Left renal cortex interstitium (tissue), 4 donors: ENCODE measurements at places on chromosomes 2 and 18. TPM values are rescaled to one million over a fixed set of nuclear protein-coding genes. Genes with fewer than 3 reads are reported as not detected.

DNA sequence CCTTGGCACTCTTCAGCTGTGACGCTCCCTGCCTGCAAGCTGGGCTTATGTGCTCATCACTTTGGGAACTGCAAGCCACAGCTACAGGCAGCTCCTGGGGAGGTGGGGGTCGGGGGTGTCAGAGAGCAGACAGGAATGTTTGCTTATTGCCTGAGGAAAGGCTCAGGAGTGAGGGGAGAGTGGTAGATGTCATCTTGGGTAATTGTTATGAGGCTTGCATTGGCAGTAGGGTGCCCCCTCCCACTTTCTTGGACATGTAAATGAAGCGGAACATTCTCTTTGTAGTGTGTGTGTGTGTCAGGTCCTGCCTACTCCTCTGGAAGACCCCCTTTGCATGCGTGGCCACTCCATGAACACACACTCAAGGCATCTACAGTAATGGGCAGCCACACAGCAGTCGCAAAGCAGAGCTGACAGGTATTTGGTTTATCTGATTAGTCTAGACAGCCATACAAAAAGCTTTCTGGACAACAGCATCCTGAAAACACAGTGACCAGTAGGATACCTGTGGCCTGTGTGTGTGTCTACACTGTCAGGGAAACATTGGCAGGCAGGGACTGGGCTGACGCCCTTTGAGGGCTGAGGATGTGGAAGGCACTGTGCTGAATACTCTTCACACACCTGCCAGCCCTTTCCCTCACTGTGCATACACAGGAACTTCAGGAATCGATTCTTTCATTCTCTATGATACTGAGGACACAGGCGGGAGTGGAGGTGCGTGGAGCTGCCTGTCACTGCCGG is 17.1 kb upstream of the MC2R start:
- no peak for DNase-seq

Gene CABYR
- 8.5 TPM for polyA plus RNA-seq

DNA sequence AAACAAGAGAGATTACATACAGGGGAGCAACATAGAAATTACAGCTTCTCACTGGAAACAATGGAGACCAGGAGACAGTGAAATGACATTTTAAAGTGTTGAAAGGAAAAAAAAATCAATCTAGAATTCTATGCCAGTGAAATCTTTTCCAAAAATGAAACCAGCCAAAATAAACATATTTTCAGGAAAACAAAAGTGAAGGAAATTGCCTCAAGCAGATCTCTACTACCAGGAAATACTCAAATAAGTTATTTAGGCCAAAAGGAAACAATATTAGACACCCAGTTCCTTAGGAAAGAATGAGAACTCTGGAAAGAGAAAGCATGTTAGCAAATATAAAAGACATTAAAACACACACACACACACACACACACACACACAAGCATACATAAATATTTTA is 339.9 kb upstream of the NCKAP5 start:
- DNase-seq, result no peak

GRCh38 chr18:8962855-8963635 is 139.5 kb upstream of the NDUFV2 start:
- no peak for DNase-seq

- DNase-seq, result no peak
Observed at GRCh38 chr2:186384226-186384625, 101.8 kb upstream of the ZC3H15 start.
